Motor neuron (in vitro differentiated cells): ENCODE measurements at places on chromosomes 2 and 18. TPM values are rescaled to one million over a fixed set of nuclear protein-coding genes. Genes with fewer than 3 reads are reported as not detected.

The TIGD1 gene
- 19.5 and 20.9 TPM in 2 replicates for total RNA-seq

The ANTXR1 gene
- total RNA-seq: 5.8 and 7.6 TPM in 2 replicates

The TUBB8B gene
- 0.36 TPM in 1 of 2 replicates, not detected in the other for total RNA-seq

The UGT1A8 gene
- total RNA-seq: not detected in 2 replicates

The CCDC68 gene
- total RNA-seq: not detected in 2 replicates

The GPBAR1 gene
- 0.76 and 2.2 TPM in 2 replicates for total RNA-seq

The IL36B gene
- not detected in 2 replicates for total RNA-seq
